ENCODE measurements at places on chromosomes 2 and 18.

DNA sequence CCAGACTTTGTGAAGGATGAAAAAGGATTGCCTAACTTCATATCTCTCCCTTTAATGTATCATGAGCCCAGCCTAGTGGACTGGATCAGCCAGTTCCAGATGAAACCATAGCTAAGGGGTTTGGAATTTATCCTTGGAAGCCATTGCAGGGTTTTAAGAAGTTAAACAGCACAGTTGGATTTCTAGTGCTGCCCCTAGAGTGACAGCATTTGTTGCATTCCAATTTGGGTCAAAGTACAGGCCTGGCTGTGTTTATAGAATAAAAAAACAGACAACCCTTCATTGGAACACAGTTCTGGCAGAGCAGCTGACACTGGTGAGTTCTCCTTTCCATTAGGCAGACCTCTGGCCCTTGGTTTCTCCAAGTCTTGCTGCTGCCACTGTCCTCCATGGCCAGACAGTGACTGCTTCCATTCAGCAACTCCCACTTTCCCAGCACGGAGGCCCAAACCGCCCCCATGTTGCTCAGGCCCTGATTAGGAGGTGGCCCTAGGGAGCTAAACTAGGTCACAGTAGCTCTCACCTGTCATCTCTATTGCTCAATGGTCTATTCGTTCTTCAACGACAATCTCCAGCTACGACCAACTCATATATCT, 8.0 kb downstream of the GPR39 start:
- DNase-seq = no peak

GRCh38 chr2:240996834-240997140, 1.6 kb upstream of the SNED1 start:
- no peak for DNase-seq

GRCh38 chr2:56199492-56199891, 15.7 kb downstream of the CCDC85A start:
- DNase-seq = no peak

DNA sequence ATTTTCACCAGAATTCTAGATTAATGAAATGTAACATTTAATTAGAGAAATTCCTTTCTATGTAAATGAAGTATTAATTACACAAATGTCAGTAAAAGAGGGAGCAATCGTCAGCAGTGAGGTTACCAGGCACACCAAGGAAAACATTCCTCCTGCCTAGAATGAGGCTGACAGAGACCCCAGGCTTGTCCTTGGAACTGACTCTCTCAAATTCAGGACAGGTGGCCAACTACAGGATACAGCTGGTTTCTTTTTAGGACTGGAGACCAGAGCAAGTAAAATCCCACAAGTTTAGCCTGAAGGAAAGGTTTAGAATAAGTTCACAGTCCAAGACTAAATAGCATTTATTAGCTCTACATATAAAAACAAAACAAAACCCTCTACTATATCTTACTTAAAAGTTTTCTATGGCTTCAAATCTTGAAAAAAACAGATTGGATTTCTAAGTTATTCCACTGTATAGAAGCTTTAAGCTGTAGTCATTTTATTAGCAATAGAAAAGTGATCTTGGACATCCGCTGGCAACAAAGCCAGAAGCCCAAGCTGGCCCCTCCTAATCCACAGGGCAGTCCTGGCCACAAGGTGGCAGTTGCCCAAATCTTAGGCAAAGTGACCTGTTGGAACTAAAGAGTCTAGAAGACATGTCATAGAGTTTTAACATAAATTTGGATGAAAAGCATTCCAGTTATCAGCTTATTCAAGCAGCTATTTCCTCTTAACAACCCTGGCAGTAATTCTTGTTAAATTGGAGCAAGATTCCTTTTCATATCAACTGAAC, 81.0 kb downstream of the SP3 start:
- no peak for DNase-seq

DNA sequence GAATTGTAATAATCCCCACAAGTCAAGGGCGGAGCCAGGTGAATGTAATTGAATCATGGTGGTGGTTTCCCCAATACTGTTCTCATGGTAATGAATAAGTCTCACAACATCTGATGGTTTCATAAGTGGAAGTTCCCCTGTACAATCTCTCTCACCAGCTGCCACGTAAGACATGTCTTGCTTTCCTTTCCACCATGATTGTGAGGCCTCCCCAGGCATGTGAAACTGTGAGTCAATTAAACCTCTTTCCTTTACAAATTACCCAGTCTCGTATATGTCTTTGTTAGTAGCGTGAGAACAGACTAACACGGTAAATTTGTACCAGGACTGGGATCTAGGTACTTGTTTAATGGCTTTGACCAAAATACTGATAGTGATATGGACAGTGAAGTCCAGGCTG, 744.3 kb upstream of the REG3G start:
- DNase-seq = no peak

DNA sequence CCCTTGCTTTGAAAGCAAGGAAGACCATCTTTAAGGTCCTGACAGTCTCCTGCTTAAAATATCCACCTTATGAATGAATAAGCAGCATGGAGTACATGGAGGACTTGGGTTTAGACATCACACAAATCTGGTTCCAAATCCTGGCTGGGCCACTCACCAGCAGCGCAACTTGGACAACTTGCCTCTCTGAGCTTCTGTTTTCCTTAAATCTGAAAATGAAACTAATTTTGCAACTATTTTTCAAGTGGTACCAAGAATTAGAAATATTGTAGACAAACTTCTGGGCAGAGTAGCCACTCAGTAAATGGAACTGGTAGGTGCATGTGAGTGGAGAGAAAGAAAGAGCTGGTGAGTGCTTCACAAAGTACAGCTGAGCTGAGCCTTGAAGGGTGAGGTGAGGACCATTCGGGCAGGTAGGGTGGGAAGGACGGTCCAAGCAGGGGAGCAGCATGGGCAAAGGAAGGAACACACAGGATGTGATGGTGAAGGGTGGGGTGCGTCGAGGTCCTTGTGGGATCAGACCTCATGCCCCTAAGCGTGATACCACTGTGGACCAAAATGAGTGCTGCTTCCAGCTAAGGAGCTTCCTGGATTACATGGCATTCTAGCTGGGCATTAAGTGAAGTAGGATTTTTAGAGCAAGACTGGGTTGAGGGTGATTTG, 14.4 kb upstream of the TET3 start:
- DNase-seq = no peak

GRCh38 chr2:205524656-205525055, 157.6 kb upstream of the NRP2 start:
- DNase-seq = no peak

DNA sequence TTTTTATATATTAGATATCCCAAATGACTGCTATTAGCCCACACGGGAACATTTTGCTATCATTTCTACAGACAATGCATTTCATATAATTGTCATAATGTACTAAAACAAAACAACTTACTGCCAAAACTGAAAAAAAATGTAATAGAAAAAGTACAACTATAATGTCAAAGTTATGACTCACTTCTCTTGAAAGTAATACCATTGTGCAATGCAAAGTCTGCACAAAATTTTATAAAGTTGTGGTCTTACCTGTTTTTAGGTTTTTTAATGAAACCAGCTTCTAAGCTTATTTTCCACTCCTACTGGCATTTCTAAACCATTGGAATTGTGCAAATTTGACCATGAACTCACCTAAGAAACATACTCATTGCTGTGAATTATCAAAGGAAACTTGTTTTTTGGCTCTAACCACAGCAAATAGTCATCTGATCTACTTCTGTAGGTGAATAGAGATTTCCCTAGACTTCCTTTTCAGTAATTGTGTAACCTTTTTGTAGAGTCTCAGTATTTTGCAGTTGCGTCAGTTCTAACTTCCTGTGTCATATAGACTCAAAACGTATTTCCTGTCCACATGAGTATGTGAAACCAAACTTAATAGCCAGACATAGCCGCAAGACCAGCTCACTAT, 31.9 kb upstream of the TFPI start:
- DNase-seq = no peak

DNA sequence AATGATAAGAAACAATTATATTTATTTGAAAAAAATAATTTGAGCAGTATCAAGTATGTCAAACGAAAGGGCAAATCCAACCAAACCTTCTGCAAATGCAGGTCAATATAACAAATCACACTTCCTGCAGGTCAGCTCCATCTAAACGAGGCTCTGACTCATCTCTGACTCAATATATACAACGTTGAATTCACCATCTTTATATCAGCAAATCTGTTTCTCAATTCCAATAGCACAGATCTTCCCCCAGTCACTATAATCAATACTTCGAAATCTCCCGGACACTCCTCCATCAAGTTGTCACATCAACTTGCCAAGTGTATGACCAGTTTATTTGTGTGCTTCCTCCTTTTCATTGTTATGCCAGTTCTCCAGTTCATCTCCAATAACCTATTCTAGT, 388.9 kb downstream of the ZEB2 start:
- no peak for DNase-seq

DNA sequence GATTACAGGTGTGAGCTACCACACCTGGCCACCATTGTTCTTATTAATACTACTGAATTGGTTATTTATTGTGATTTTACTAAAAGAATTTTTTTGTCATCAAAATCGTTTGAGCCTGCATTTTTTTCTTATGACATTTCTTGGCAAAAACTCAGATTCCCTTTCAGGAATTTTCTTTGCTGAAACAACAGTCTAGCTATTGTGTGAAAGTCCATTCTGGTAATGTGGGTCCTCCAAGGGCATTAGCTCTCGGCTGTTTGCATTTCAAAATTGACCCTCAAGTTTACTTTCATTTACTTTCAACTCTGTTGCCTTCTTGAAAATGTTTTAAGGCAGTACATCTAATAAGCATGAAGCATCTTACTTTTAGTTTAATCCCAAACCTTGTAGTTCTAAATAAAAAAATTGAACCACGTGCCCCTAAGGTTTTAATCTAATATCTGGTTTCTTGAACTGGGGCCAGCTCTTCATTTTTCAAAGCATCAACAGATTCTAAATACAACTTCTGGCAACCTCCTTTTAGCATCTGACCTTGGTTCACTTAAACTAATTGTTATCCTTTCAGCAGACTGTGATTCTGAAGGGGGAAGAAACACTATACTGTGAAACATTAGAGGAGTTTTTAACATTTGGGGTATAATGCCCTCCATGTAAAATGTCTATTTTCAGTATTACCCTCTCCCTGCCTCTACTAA, 325.2 kb upstream of the RAB12 start:
- DNase-seq = no peak

DNA sequence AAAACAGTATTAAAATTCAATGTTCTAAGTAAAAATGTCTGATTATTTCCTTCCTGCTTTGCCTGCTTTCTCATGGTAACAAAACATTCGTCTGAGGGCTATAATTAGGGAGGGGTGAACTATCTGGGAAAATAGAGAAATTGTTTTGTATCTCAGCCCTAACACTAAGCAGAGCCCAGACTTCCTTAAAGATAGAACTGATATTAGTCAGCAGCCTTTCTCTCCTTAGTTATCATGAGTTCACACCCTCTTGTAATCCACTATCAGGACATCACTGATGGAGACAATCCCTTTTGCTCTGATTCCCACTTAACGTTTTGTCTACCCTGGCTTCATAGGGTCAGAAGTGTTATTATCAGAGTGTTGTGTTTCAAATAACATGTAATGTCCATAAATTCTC, 701.1 kb upstream of the ZEB2 start:
- DNase-seq = no peak

GRCh38 chr2:130884013-130884412, 47.3 kb downstream of the ARHGEF4 start:
- no peak for DNase-seq

- no peak for DNase-seq
These were observed 276.6 kb downstream of the PDE11A start for GRCh38 chr2:177796011-177796410.

DNA sequence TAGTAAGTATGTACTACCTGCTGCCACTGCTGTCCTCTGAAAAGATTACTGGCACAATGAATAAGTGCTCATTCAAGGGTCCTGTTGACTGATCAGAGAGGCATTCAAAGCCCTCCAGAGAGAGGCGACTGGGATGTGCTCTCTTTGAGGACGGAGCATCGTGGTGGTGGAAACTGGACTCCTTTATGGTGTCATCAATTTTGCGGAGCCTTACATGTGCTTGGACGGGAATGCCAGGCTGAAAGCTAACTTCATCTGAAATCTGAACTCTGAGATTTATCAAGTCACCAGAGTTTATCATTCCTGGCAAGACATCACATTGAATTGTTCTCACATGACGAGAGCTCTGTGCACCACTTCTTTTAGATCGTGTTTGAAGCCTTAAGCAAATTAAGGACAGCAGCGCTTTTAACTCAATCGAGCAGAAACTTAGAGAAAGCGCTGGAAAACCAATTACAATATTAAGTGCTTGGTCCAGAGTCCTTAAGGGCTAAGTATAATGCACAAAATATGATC, 138.3 kb downstream of the NCK2 start:
- DNase-seq = no peak

DNA sequence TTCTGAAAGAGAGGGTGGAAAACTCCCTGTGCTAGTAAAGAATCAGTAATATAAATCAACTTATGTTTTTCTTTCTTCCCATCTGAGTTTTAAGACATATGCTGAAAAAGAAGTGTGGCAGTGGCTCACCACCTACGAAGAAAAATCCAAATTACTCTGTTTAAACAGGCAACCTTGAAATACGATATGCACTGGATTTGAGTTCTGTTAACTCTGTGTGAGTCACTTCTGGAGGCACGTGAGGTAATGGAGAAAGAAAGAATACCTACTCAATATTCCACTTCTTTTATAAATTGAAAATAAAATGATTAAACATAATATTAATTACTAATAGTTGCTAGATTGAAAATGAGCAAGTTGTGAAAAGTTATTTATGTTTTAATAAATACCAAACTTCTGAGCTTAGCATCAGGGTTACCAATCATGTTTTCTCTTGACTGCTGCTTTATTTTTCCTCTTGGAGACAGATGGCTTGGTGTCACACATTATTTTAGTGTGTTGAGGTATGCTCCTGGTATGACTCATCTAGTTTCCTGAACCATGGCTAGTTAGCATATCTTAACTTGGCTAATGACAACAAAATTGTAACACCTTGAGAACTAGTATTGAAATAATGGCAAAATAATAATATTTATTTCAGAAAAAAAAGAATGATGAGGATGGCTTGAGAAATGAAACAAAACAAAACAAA, 1705.5 kb upstream of the PIK3C3 start:
- no peak for DNase-seq

DNA sequence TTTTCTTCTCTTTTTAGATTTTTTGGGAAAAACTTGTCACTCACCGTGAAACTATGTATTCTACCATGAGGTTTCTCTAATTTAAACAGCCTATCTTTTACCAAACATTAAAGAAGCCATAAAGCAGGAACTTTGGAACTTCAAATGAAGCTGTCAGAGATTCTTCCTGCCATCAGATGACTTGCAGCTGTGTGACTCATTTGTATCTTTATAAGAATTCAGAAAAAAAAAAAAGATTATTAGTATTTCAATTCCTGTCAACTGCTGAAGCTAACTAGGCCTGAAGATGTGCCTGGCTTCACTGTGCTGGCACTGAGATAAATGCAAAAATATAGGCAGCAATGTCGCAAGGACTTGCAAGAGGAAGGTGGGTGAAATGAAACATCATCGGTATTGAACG, 1399.1 kb upstream of the PIK3C3 start:
- DNase-seq = no peak

- DNase-seq = no peak
These were observed 562.8 kb downstream of the TNS1 start for GRCh38 chr2:217440000-217440399.

DNA sequence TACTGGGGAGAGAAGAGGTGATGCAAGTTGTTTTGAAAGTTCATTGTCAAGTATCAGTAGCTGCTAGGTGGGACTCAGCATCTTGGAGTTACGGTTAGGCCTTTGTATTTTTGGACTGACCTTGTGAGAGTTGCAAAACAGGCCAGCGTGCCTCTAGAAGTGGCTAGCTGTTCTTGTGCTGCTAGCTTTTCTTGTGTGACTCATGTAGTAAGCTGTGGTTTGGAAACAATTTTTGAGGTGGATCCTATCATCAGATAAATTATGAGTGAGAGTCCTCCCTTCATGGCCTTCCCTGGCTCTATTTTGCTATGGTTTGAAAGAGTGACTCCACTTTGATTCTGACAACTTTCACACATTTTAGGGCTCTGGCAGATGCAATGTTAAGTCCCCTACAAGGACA, 409.2 kb upstream of the HS6ST1 start:
- no peak for DNase-seq
